ENCODE measurements at places on chromosomes 1 and 21.

DNA sequence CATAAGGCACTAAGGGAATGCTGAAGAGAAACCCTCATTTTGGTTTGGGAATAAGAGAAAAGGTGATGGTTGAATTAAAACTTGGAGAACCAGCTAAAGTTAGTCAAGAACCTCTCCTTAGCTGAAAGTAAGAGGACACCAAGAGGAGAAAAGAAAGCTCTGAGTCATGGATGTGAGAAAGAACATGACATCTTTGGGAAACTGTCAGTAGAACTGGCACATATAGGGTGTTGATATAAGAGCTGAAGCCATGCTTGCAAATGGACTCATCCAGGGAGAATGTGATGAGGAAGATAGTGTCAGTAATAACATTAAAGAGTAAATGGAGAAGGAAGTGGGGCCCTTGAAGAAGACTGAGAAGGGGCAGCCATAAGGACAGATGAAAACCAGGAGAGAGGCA lies 54.3 kb downstream of the LRRC8C start:
- no peak for DNase-seq
- peaks cover 22% of the 10 kb centered on the region for H3K36me3 ChIP-seq
- no peak overlapping the region for H3K27ac ChIP-seq
- peaks cover 2% of the 10 kb centered on the region for H3K4me1 ChIP-seq
- no peak overlapping the region for H3K4me3 ChIP-seq

DNA sequence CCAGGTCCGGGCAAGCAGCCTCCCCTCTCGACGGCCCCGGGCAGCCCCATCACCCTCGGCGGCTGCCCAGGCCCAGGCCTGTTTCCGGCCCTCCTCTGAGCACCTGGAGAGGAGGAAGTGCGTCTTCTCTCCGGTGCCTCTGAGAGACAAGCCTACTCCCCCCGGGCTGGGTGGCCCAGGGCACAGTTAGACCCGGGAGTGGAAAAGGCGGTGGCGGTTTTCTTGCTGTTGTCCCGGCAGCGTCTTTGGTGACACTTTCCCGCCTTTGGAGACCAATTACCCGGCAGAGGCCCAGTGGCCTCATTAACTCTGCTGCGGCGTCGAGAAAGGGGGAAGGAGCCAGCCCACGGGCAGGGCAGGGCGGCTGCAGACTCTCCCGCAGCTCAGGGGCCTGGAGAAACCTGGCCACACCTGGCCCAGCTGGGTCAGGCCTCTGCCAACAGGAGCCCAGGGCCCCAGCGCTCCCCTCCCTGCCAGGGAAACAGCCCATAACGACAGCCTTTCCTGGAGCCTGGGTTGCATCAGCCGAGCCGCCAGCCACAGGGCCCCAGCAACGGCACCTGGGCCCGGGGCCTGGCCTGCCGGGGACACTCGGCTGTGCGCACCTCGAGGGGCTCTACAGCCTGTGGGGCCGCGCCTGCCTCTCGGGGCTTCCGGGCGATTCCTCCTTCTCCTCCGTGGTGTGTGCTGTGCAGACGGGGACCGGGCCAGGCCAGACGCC lies 28.4 kb upstream of the C1orf159 start:
- H3K27me3 ChIP-seq, result no peaks in the 10 kb centered on the region
- no peaks in the 10 kb centered on the region for H3K36me3 ChIP-seq

DNA sequence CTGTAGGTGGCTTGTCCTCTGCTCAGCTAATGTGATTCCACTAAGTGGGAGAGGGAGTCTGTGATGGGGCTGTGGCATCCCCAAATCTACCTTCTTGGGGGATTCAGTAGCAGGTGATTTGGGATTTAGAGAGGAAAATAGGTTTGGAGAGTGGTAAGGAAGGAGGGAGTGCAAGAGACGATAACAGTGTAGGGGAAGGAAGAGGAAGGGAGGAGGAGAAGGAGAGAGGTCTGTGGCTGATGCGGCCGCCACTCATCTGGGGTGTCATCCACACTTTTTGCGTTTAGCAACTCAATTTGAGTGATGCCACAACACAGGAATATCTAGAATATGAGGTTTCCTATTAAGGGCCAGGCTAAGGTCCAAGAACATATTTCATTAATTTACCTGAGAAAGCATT lies 23.8 kb upstream of the PCP4 start:
- H3K4me3 ChIP-seq, result no peak overlapping the region
- H3K4me1 ChIP-seq, result no peaks in the 10 kb centered on the region
- no peak for DNase-seq
- no peak overlapping the region for H3K27ac ChIP-seq
- no peaks in the 10 kb centered on the region for H3K36me3 ChIP-seq
- no peaks in the 10 kb centered on the region for H3K27me3 ChIP-seq

- DNase-seq, result no peak
- peaks cover 6% of the 10 kb centered on the region for H3K4me1 ChIP-seq
- H3K36me3 ChIP-seq, result peaks cover 3% of the 10 kb centered on the region
These were observed 4.1 kb upstream of the TOE1 start for GRCh38 chr1:45335855-45336324.

DNA sequence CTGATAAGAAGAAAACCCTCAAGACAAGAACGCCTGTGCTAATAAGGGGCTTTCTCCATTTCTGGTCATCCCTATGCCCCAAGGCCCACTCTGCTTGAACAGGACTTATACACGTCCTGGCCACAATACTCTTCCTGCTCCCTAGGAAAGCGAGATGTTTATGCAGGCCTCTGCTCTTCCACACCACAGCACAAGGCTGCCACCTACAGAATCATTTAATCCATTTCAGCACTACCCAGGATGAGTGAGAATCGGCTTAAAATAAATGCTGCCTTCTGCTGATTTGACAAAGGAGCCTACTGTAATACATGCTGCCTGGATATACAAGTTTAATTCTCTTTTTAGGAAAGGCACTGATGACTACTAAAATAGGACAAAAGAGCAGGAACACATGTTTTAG lies 29.4 kb downstream of the FRRS1 start:
- no peaks in the 10 kb centered on the region for H3K27me3 ChIP-seq
- H3K36me3 ChIP-seq, result no peaks in the 10 kb centered on the region
- no peaks in the 10 kb centered on the region for H3K4me1 ChIP-seq
- H3K27ac ChIP-seq, result no peak overlapping the region
- H3K4me3 ChIP-seq, result no peak overlapping the region
- peak; percentile 55 for DNase-seq

DNA sequence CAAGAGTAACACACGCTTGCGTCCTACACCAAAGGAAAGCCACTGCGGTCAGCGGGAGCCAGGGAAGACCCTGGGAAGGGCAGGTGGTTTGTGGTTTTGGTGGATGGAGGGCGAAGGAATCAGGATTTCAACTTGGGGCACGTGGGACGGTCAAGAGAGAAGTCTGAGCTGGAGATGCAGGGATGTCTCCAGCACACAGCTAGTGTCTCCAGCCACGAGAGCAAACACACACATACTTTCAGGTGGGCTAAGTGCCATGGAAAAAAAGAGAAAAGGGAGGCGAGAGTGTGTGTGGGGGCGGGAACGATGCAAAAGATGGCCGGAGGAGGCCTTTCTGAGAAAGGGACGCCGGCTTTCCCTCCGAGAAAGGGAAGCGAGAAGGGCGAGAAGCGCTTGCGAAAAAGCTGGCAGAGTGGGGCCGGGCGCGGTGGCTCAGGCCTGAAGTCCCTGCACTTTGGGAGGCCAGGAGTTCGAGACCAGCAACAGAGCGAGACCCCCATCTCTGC lies 1.4 kb upstream of the SRRM1 start:
- H3K4me1 ChIP-seq, result peaks cover 15% of the 10 kb centered on the region
- peak overlapping the region; percentile 100 for H3K27ac ChIP-seq
- DNase-seq, result peak; percentile 18
- H3K27me3 ChIP-seq, result no peaks in the 10 kb centered on the region
- peak overlapping the region; percentile 93 for H3K4me3 ChIP-seq

- H3K36me3 ChIP-seq, result peaks cover 5% of the 10 kb centered on the region
- no peaks in the 10 kb centered on the region for H3K27me3 ChIP-seq
- peak overlapping the region; percentile 11 for H3K4me3 ChIP-seq
- DNase-seq, result no peak
- peaks cover 47% of the 10 kb centered on the region for H3K4me1 ChIP-seq
These were observed 222.8 kb downstream of the TPR start for GRCh38 chr1:186152227-186152619.

All from SK-N-SH (cell line).